ENCODE measurements at places on chromosomes 7 and 10.
A peak's percentile ranks its signal among the peaks of the same experiment; 100 is the strongest.

DNA sequence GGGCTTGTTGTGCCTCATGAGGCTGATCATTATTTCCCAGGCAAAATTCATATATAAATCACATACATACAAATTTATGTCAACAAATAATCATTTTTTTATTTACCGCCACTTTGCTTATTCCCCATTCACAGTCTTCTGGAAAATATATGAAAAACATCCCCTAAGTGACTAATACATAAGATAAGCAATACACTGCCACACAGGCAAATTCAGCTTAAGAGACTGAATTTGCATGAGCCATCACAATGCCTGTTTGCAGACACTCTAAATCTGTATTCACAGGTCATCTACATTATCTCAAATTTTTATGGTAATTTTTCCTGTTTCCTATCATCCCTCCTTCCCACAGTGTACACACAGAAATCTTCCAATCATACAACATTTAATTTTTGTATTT, 13.2 kb downstream of the OSBPL3 start:
- no peak for DNase-seq

DNA sequence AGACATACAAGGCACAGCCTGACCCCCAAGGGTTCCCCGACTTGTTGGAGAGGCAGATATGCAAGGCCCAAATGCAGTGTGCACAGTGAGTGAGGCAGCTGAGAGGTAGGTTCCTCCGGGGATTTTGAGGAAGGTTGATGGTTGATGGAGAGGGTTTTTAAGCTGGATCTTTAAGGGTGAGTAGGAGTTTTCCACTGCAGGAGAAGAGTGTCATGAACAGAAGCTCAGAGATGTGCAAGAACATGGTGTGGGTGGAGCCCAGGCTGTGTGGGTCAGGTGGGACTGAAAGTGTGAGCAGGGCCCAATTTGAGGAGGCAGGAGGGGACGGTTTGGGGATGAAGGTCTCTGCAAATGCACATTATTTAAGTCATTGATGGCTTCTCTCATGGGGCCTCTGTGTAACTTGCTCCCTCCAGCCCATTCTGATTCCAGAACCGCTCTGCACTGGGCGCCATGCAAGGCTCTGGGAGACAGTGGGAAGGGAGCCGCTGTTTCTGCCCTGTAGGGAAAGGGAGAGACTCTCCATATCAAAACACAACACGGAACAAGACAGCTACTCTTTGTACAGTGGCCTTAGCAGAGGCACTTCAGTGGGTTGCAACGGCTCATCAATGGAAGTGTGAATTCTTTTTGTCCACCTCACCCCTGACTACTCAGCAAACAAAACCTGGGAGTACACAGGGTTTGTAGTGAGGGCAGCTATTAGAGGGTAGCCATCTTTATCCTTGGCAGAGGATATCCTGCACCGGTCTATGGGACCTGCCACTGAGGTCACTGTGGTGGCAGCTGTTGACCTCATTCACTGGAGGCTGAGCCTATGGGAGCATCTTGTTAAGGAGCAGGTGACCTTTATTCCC, 29.7 kb downstream of the RAMP3 start:
- DNase-seq, result no peak

- no peak for DNase-seq
Measured at GRCh38 chr10:127345231-127345965, 149.0 kb upstream of the INSYN2A start.

- DNase-seq, result no peak
Measured at GRCh38 chr10:35792291-35792690, 150.2 kb upstream of the FZD8 start.

DNA sequence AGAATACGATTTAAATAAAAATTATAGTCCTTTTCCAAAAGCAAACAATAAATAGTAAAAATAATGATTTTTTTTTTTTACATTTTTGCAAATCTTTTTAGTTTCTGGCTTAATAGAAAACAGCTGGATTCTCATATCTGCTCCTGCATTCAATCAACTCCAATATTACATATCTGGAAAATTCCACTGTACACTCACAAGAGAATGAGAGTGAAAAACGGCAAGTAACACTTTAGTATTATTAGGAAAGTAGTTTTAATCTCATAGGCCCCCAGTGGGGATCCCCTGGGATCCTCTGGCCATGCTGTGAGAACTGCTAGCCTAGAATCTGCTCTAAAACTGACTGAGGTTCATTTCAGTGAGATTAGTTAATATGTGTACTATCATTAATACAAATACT, 128.6 kb upstream of the LRRN3 start:
- no peak for DNase-seq

DNA sequence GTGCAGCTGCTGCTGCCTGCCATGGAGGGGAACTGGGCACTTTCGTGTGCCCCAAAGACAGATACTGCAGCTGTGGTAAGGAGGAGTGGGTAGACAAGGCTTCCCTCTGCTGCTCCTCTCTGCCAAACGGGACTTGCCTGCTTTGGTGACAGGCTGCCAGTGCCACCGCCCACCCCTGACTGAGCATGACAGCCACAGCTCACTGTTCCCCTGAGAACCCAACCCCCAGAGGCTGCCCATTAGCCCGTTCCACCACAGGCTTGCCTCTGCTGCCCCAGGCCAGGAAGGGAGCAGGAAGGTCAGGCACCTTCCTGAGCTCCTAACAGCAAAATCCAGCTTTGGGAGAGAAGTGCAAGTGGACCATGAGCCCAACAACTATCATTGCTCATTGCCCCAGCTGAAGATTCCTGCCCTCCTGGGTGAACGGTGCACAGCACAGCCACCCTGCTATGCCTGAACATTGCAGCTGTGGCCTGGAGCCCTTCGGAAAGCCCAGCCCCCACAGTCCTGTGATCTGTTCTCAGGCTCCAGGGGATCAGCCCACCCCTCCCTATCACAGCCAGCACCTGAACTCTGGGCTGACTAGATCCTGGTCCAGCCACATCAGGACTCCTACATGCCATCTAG, 58.7 kb upstream of the ANTXRL start:
- no peak for DNase-seq

GRCh38 chr10:30995081-30995770, 36.4 kb downstream of the ZNF438 start:
- DNase-seq, result no peak

DNA sequence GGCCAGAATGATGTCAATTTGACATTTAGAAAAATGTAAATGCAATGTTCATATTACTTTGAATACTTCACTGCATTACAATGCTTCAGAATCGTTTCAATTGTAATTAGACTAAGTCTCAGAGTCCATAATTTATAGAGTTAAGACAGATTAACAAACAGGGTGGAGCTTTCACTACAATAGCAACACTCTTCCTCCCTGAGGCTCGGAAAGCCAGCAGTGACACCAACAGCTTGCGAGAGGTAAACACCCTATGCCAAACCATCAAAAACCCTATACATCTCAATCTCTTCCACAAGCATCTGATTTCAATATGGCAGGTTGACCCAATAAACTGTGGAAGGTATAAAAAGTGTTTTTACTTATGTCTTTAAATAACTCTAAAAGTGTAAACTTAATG, 72.2 kb downstream of the DOCK4 start:
- DNase-seq, result no peak

DNA sequence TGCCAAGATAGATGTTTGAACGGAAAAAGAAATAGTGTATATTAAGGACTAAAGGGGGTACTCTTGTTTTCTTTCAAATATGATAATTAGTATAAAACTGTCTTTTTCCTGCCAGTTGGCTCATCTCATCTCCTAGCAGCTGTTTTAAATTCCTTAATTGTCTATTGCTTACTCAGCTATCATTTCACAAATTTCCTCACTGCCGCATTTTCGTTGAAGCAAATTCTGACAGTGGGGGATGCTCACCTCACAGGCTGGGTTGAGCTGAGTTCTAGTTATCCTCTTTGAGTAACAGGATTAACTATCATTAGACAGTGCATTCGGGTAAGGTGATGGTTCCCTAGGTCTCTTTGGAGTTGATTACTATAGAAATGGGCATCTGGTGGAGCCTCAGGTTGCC, 592.0 kb downstream of the AUTS2 start:
- DNase-seq, result no peak

DNA sequence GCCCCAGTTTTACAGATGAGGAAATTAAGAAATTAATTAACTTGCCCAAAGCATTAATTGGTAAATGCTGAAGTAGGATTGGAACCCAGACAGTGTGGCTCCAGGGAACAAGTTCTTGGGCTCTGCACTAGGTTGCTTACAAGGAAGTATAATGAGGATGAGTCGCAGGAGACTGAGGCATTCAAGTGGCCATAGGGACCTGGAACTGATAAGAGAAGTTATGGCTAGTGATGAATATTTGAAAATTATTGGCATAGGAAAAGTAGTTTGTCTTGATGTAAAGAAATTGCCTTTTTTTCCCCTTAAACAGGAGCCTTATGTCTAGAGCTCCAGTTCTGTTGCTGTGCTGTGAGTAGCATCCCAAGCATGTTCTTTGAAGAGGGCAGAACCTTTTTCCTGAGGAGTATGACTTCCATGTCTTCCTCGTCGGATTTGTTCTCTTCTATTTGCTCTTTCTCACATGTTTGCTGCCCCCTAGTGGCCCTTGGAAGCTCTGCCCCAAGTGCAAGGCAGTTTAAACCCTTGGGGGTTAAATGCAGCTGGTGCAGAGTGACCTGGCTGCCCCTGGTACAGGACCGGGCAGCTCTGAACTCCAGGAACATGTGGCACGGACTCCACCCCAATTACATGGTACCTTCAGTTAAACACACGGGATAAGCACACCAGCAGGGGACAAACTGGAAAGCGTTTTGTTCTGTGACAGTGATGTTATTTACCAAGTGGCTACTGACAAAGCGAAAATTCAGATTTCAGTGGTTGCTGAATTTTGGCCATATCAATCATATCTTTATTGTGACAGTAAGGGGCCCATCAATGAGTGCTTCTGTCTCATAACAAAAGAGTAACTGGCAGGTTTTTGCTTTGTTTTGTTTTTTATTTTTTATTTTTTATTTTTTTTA, 148.8 kb downstream of the HECW1 start:
- DNase-seq, result peak; percentile 75

DNA sequence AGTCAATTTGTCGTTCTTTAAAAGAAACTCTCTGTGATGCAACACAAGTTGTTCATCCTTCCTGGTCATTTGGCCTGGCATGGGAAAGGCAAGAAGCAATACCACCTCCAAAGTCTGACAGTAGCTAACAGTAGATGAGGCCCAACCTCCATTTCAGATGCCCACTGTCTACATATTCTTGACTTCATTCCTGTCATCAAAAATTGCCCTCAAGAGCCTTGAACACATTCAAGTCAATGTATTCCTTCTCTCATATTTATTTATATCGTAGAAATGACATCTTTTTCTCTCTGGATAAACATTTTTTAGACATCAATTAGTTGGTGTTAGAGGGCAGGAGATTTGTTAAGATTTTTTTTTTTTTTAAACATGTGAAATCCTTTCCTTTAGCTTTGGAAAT, 33.7 kb downstream of the ABLIM1 start:
- DNase-seq, result no peak

DNA sequence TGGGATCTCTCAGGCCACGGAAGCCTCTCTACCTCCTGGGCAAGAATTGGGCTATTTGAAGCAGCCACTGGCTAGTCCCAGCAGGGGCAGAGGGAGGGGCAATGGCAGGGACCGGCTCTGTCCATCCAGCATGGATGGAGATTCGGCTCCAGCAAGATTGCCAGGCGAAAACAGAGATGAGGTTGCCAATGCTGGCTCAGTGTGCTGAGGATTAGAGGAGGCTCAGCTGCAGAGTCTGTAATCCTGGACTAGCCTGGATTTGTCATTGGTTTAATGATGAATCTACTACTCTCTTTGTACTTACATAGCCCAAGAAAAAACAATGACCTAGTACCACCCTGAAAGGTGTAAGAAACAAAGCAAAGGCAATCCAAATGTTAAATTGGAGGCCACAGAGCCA, 112.2 kb upstream of the PDCD4 start:
- no peak for DNase-seq

DNA sequence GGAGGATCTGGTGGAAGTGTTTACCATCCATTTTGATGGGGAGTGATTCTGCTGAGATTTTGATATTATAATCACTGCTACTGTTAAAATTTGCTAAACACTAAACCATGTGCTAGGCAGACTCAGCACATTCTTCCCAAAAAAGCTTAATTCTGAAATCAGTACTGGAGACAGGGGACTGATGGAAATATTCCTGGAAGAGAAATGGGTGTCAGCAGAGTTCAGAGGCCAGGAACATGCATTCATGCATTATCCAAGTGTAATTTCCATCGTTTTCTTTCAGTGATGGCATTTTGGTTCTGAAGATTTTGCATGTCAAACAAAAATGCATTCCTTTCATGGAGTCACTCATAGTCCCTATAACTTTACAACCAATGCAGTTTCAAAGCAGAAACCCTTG, 79.0 kb downstream of the CDCA7L start:
- DNase-seq, result no peak

DNA sequence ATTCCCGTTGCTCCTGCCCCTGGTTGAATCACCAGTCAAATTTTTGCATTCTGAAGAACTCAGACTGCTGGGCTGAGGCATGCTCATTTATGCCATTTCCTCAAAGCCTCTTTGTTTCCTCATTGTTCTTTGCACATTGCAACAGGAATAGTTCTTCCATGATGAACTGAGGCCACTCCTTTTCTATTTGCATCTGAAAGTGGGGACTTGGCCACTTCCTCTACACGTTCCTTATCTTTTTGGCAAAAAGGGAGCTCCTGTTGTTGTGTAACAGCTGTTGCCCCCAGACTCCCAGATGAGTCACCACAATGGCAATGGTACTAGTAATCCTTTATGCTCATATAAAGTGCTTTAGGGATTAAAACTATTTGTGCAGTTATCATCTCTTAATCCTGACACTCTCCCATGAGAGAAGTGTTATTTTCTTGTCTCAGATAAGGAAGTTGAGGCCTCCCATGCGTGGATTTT, 20.1 kb upstream of the ITPRID1 start:
- DNase-seq, result no peak

GRCh38 chr10:78942091-78942501, 126.7 kb upstream of the ZMIZ1 start:
- no peak for DNase-seq

DNA sequence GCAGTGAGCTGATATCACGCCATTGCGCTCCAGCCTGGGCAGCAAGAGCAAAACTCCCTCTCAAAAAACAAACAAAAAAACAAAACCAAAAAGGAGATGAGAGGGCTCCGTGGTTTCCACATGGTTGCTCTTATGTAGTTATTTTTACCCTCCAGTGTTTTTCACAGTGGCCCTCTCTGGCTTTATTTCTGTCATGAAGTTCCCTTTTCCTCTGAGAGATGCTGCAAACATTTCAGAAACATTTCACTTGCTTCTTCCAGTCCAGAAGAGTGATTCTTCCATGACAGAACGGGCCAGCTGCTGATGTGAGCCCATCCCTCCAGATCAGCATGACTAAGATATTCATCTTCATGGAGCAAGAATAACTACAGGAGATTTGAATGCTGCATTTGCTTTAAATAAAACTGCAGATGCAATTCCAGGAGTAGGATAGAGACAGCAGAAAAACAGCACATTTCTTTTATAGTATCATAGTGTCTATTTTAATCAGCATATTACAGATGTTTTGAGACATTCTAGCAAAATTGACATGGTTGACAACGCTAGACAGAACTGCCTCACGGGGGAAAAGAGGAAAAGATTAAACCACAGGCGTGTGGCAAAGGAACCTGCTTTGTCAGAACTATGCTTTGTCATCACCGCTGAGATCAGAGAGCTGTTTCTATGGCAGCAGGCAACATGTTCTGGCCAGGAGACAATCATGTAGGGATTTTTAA, 40.3 kb downstream of the NRCAM start:
- DNase-seq, result no peak

- DNase-seq, result no peak
Measured at GRCh38 chr10:6579183-6579903, 733 bp downstream of the PRKCQ start.

Measured in Right ventricle myocardium inferior (tissue), 1 donor.